ENCODE measurements at places on chromosomes 3 and 15.

DNA sequence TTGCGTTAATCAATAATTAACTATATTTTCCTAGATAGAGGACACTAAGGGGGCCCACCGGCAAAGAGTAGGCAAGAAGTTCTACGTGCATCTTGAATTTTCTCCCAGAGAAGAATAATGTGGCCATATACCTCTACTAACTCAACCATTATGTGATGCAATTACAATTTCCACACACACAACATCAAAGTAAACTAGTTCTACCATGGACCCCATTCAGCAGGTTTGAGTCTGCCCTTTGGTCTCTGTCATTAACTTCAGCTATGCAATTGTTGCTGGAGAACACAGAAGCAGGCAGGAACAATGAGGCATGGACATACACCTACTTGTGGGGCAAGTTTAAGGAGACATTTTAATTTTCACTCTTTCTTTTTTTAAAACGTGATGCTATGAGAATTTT, 705.9 kb downstream of the PDCD6IP start:
- no peak for DNase-seq

DNA sequence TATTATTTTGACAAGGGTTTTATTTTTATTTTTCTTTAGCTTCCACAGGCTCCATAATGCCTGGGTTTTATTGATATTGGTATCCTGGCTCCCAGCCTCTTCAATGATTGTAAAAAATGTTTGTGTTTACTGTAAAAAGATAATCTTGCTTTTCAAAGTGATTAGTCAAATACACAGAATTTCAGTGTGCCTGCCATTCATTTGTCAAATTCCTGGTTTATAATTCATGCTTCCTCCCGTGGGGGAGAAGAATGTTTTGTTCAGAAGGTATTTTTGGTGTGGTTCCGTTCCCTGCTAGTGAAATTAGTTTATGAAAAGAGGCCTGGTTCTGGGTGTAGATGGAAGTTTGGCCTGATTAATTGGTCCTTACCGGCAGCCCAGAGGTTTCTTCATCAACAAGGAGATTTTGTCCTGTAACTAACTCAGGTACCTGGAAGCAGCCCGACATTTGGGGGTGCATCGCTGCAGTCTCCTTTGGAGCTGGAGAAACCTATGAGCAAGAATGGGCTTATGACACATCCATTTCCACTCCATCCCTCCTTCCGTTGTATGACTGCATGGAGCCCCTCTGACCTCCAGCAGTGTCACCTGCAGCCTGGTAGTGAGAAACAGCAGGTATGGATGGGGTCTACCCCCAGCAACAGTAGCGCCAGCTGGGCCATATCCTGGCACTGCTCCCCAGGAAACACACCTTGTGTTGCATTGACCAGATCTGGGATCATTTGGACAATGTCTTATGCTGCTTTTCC, 101.5 kb downstream of the PGPEP1L start:
- no peak for DNase-seq

DNA sequence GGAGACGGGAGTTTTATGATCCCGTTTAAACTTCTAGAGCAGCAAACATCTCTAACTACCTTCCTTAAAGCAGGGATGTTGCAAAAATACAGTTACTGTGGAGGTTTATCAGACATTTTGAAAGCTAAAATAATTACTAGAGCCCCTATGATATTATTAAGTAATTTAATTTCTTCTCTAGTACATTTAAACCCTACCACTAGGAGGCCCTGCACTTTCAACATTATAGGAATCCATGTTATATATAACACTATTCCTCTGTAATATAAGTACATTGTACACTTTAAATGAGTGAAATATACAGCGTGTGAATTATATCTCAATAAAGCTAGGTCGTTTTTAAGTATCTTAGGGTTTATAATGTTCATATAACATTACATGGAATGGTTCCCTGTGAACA, 11.5 kb downstream of the SETMAR start:
- DNase-seq, result no peak

GRCh38 chr3:122676759-122677158, 3.9 kb upstream of the PARP14 start:
- no peak for DNase-seq

- no peak for DNase-seq
Measured at GRCh38 chr3:61080737-61081445, 170.4 kb downstream of the FHIT start.

GRCh38 chr3:16311960-16312451, 47.0 kb downstream of the OXNAD1 start:
- DNase-seq, result no peak

DNA sequence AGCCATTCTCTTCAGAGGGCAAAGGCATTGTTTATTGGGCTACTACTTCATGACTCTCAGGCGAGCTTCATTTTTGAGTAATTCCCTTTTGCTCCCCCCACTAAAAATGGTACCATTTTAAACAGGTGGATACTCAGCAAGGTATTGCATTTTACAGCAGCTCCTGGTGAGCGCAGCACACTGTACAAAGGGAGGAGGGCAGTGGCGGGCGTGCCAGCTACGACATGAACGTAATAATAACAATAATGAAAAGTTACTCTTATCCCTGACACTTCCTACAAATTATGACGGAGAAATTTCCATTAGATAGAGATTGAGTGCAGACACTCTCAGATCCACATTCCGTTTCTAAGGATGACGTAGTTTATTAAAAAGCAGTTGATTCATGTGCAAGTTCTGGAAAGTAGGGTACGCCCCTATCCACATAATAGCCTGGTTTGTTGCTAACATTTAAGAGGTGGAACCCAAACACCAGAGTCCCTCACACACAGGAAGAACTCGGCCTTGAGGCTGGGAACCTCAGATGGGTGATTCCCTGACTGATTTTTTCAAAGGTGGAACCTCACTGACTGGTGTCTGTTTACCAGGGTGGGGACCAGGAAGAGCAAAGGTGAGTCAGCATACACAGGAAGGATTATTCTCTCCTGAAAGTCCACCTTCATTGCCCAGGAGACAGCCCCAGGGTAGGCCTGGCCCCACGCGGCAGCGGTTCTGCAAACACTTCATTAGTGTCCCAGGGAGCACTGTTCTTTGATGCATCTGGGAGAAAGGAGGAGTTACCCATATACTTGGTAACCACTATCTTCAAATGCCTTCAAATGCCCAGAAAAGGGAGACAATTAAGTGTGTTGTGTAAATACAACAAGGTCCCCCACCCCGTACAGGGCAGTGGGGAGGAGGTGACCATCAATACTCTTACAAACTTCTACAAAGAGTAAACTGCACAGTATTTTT, 69.9 kb downstream of the LDHAL6B start:
- DNase-seq, result no peak
